ENCODE measurements at places on chromosomes 2 and 18.

GRCh38 chr18:77866351-77866750, 616.7 kb downstream of the GALR1 start:
- DNase-seq: no peak

- peak; percentile 86 for DNase-seq
Measured at GRCh38 chr2:138421971-138422335, 79.6 kb upstream of the SPOPL start.

DNA sequence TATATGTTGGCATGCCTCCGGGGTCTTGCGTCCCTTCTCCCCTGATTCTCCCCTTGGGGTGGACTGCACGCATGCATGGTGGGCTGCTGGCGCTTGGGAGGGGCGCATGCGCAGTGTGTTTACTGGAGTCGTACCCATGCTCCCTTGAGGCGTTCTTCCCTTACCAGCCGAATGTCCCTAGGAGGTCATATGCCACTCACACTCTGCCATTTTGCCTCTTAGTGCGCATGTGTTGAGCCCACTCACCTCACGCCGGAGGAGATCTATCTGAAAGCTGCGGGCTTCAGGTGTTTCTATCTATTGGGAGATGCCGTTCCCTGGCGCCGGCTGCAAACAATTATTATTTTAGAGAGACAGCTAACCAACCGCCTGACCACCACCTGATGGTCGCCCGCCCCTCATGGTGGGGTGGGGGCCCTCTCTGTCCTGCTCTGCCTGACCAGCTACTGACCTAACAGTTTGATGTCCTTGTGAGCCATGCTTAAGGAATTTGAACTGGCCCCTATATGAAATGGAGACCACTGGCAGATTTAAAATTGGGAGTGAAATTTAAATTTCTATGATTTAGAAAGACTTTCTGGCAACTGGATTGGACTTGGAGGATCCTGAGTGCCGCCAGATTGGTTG, 179.6 kb downstream of the RNF144A start:
- no peak for DNase-seq

DNA sequence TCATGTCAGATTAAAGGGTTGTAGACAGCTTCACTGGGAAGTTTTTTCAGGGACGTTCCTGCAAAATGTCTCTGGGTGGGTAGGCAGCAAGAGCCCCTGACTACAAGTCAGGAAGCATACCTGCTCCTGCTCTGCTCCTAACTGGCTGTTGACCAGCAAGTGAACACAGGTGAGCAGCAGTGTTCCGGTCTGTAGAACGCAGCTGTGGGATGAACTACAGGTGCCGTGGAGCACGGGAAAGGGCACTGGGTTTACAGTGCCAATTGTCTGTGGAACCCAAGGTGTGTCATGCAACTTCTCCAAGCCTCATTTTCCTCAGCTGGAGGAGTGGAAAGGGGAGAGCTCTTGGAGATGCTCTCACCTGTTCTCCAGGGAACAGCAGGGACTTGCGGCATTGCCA, 6.6 kb downstream of the ASB18 start:
- DNase-seq: no peak

DNA sequence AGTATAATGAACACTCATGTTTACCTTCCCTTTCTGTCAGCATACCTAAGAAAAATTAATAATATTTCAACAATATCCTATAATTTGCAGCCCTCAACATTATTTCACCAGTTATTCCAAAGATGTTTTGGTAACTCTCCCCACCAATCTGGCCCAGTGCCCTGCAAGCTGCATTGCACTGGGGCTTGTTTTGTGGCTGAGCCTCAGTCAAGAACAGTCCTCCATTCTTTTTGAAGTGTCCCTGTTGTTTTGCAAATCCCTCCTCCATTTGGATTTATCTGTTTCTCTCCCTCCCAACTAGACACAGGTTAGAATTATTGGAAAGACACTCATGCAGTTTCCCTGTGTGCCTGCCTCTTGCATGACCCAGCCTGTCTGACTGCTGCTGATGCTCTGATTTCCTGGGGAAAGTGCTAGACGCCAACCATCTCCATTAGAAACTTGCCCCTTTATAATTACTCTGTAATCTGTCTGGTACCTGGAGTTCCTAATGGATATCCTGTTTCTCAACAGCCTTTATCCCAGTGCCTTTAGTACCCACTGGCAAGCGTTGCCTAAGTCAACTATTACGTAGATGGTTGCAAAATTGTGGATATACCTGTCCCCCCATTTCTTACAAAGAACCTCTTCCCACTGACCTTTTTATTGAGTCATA, 60.2 kb downstream of the EIF5B start:
- no peak for DNase-seq

DNA sequence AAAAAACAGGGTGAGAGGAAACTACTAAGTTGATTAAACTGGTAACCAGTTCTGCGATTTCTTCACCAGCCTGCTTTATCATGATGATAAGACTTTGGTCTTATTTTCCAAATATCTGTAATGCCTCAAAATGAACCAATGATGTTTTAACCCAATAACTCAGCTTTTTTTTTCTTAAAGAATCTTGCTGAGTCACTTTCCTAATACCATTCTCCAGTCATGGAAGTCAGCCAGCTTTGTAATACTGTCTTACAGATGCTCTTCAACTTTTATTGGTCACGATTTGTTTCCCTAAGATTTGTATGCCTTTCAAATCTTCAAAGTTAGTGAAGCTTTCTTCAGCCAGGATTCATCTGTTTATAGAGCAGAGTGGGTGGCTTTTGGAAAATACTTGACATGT, 47.7 kb upstream of the SMIM21 start:
- DNase-seq: peak; percentile 78

GRCh38 chr18:48605408-48605845, 66.6 kb downstream of the CTIF start:
- DNase-seq: peak; percentile 59

DNA sequence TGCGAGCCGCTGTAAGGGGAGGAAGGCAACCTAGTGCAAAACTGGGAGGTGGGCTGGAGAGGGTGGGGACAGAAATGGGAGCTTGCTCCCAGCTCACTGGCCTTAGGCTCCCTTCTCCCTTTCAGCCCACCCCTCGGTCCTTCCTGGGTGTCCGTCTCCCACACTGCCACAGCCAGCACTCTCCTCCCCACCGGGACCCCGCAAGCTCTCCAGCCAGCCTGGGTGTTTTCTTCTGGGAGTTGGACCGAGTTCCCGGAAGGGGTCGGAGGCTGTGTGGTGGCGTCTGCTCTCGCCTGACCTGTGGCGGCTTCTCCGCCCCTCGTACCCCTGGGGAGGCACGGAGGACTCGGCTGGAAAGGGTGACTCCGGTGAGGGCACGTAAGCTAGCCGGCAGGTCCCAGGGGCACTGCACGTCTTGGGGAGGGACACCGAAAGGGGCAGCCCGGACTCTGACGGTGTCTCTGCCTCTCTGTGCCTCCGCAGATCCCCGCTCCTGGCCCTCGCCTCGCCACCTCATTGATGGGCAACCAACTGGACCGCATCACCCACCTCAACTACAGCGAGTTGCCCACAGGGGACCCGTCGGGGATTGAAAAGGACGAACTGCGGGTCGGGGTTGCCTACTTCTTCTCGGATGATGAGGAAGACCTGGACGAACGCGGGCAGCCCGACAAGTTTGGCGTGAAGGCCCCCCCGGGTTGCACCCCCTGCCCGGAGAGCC, 1.1 kb downstream of the LRATD1 start:
- no peak for DNase-seq

GRCh38 chr2:63926815-63927214, 85.1 kb downstream of the UGP2 start:
- no peak for DNase-seq

GRCh38 chr2:133591164-133591563, 22.9 kb upstream of the NCKAP5 start:
- peak; percentile 50 for DNase-seq

DNA sequence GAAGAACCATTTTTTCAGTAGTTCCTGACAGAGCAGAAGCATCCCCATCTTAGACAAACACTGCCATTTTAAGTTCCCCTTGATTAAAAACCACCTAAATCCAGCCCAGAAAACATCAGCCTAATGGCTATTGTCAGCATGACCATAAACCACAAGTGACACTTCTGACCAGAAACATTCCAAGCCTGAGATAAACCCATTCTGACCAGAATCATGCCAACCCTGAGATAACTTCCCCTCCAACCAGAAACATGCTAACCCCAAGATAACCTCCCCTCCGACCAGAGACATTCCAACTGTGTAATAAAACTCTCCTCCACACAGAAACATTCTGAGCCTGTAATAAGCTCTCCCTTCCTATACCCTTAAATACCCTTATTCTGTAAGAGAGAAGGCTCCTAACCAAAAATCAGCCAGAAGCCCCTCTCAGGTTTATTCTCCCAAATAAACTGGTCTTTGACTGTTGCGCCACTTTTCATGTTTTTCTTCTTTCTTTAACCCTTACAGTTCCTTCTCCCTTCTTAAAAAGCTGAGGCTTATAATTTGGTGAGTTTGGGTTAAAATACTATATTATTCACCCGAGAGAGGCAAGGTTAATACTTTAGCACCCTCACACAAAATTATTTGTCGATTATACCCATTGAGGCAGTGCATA, 149.7 kb downstream of the HNMT start:
- DNase-seq: peak; percentile 78

DNA sequence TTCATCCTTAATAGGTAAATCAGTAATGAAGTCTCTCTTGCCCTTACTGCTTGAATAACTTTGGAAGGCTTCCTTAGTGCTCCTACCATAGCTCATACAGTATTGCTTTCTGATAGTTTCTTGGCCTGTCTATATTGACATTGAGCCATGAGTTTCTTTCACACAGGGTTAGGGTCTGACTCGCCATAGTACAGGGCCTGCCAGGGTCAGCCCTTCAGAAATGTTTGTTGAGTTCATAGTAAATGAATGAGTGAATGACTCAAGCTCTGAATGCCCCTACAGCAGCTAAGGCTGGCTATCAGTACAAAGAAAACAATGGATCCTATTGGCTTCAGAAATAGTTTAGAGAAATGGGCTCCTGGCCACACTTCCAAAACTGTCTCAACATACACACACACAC, 65.0 kb upstream of the LRATD1 start:
- DNase-seq: no peak

- no peak for DNase-seq
Measured at GRCh38 chr2:83470928-83471327, 988.2 kb downstream of the SUCLG1 start.

DNA sequence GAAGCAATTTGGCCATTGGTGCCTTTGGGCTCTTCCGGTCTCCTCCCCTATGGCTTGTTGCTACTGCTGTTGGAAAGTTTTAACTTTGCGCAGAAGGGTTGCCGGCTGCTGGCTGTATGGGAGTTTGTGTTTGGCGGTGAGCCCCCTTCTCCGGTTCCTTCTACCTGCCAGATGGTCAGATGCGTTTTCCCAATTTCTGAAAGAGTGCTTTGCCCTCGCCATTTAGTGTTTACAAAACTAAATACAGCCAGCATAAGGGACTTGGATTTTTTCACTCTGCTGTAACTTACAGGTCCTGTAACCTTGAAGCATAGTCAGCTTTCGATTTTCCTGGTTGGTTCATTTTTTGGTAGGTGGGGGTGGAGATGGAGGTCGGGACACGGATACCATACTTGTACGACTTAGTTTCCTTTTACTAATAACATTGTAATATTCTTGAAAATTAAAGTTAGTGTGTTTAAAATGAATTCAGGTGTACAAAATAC, 604 bp downstream of the COQ10B start:
- no peak for DNase-seq

- DNase-seq: no peak
Measured at GRCh38 chr2:76679025-76679396, 843.2 kb downstream of the LRRTM4 start.

DNA sequence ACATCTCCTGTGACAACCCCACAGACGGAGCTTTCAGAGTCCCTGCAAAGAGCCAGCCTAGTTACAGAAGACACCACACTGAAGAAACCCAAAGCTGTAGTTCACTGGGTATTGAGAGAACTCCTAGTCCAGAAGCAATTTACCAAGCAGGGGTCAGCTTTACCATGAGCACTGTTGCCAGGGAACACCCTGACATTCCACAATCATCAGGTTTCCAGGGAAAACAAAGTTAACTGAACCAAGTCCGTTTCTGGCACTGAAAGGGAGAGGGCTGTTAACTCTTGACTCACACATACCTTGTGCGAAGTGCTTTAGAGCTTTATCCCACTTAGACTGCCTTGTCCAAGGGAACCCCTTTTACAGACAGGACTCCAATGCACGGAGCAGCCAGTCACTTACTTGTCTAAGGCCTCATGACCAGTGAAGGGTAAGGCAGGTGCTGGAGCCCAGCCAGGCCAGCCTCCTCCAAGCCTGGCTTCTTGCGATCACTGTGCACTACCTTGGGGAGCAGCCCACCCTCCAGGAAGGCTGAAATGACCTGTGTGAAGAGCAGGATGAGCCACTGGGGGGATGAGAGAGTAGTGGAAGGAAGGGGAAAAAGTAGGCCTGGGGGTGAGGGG, 53.9 kb downstream of the REEP1 start:
- peak; percentile 49 for DNase-seq

DNA sequence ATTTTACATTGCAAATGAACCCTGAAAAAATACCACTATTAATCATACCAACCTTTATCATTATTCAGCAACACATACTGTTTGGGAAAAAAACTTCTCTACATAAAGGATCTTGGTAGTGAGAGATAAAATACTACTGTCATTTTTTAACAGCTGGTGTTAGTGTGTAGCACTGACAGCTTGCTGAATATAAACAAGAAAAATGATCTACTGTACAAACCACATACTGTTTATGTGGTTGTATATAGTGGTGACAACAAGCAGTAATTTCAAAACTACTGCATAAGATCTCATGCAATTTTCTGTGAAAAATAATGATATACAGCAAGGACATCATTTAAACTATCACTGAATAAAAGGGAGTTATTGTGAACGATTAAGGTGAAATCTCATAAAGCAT, 601.2 kb downstream of the LRP1B start:
- no peak for DNase-seq

DNA sequence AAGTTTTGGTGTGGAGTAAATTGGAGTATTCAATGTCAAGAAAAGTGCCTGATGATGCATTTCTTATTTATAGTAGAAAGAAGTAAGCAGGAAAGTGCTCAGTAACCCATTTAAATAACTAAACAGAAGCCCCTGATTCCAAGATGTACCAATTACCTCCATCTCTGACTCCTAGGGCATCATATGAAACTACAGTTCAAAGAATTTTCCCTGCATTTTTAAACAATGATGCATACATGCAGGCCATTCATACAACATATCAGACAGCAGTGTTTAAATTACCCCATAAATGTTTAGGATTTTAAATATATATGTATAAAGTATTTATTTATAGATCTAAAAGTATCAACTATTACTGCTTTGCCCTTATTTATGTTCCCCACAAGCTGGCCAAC, 36.2 kb downstream of the FTCDNL1 start:
- DNase-seq: no peak

DNA sequence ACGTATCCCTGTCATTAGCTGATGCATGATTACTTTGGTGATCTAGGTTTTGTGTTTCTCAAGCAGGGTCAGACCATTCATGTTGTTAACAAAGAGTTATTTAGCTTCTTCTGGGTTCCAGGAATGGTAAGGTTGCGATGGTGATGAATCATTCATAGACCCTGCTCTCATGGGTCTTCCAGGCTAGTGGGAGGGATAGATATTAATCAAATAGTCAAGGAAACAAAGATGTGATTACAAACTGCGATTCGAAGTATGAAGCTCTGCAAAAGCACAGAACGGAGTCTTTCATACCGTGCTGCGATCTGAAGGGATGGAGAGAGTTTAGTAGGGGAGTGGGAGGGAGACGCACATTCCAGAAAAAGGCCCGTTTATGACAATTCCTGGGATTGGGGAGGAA, 42.1 kb downstream of the CAVIN2 start:
- DNase-seq: no peak

GRCh38 chr2:393711-394696, 106.1 kb upstream of the ALKAL2 start:
- DNase-seq: peak; percentile 93

Data from M059J (cell line).